Sigmoid colon (tissue), 7 donors: ENCODE measurements at places on chromosomes 12 and 14. TPM values are rescaled to one million over a fixed set of nuclear protein-coding genes. Genes with fewer than 3 reads are reported as not detected.

The CMKLR1 gene
- total RNA-seq: 10.9 TPM

The CLEC1A gene
- 1.1 TPM for total RNA-seq

DNA sequence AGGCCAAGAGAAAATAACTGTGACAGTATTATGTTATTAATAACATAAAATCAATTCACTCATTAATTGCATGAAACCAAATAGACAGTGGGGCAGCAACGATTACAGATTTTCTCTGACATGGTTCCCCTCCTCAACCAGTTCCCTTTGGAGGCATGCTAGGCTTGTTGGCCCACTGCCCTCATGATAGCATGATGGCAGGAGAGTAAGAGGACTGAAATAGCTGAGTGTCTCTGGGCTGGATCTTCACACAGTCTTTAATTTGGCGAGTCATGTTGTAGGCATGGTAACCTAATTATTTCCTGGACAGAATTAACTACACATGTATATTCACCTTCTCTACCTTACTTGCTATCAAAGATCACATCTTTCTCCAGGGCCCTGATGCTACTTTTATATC lies 266.2 kb upstream of the PELI2 start:
- H3K36me3 ChIP-seq: no peaks in the 10 kb centered on the region
- H3K4me3 ChIP-seq: no peak overlapping the region
- H3K27me3 ChIP-seq: no peaks in the 10 kb centered on the region
- DNase-seq: no peak
- H3K27ac ChIP-seq: no peak overlapping the region

DNA sequence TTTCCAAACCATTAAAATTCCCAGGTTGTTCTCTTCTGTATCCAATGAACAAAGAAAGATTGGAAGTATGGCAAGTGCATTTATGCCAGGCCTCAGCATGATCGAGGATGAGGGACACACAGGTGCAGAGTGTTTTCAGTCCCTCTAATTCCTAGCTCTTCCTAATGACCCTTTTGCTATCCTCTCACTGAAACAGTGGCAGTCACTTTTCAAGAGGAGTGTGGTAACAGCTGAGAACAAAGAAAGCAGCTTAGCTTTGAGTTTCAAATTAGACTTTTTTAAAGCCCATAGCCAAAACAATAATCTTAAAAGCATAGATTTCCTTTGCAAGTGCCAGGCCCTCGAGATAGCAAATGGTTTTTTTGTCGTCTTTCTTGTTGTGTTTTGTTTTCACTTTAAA lies 110.8 kb downstream of the KCNH5 start:
- no peaks in the 10 kb centered on the region for H3K36me3 ChIP-seq
- no peak overlapping the region for H3K27ac ChIP-seq
- DNase-seq: no peak
- H3K4me3 ChIP-seq: no peak overlapping the region
- no peaks in the 10 kb centered on the region for H3K27me3 ChIP-seq

GRCh38 chr12:122089077-122089476 lies 10.5 kb downstream of the MLXIP start:
- peaks cover 11% of the 10 kb centered on the region for H3K36me3 ChIP-seq
- DNase-seq: no peak
- H3K4me3 ChIP-seq: no peak overlapping the region
- peak overlapping the region; percentile 43 for H3K27ac ChIP-seq

GRCh38 chr14:21840765-21841164 lies 167.1 kb upstream of the OR4E1 start:
- H3K4me3 ChIP-seq: no peak overlapping the region
- H3K4me1 ChIP-seq: no peaks in the 10 kb centered on the region
- DNase-seq: no peak
- H3K27ac ChIP-seq: no peak overlapping the region
